ENCODE measurements at places on chromosomes 1 and 21.

GRCh38 chr1:119253366-119253765, 112.9 kb upstream of the WARS2 start:
- DNase-seq: no peak

- DNase-seq: no peak
Measured at GRCh38 chr1:224631462-224632115, 15.5 kb downstream of the CNIH3 start.

GRCh38 chr21:28922368-28922767, 70.3 kb downstream of the LTN1 start:
- DNase-seq: no peak

DNA sequence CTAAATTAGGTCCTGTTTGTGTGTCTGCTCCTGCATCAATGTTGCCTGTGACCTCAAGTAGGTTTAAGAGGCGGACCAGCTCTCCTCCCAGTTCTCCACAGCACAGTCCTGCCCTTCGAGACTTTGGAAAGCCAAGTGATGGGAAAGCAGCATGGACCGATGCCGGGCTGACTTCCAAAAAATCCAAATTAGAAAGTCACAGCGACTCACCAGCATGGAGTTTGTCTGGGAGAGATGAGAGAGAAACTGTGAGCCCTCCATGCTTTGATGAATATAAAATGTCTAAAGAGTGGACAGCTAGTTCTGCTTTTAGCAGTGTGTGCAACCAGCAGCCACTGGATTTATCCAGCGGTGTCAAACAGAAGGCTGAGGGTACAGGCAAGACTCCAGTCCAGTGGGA, 79.9 kb downstream of the PRDM2 start:
- DNase-seq: no peak

GRCh38 chr1:118783095-118783758, 204.9 kb downstream of the TBX15 start:
- no peak for DNase-seq

- DNase-seq: peak; percentile 94
Measured at GRCh38 chr1:37479255-37480124, 5.1 kb downstream of the ZC3H12A start.

DNA sequence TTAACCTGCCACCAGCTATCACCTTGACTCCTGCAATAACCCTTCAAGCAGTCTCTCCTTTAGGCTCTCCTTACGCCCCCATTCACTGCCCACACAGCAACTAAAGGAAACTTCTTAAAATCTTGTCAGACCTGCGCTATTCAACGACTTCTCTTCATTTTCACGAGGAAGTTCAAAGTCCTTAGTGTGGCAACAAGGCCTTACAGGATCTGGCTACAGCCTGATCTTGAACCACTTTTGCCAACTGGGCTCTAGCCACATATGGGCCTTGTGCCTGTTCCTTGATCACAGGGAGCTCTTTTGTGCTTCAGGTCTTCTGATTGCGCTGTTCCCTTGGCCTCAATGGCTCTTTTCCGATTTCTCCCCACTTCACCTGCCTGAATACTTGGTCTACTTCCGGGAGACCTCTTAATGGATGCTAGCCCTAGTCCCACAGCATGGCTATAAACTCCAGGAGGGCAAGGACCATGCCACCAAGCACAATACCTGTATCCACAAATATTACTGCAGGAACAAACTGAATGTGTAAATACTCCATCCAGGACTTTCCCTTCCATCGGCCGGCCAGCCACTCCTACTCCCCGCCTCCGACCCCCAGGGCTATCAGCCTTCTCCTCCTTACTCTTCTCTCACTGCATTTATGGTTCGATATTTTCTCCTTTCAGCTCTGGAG, 2.3 kb upstream of the CTNNBIP1 start:
- DNase-seq: no peak

DNA sequence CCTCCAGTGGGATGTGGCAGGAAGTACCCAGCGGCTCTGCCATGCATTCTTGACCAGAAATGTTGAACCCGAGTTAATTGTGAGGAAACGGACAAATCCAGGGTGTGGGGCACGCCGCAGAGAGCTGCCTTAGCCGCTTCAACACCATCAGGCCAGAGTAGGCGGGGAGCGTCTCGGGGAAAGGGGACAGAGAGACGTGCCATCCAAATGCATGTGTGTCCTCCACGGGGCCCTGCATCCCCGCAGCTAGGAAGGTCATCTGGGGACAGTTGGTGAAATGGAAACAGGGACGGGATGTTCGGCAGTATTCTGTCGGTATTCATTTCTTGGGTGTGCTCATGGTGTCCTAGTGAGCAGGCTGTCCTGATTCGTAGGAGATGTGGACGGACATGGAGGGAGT, 59.1 kb upstream of the TRAPPC10 start:
- DNase-seq: no peak

GRCh38 chr1:199073166-199073565, 434.3 kb downstream of the PTPRC start:
- DNase-seq: no peak

DNA sequence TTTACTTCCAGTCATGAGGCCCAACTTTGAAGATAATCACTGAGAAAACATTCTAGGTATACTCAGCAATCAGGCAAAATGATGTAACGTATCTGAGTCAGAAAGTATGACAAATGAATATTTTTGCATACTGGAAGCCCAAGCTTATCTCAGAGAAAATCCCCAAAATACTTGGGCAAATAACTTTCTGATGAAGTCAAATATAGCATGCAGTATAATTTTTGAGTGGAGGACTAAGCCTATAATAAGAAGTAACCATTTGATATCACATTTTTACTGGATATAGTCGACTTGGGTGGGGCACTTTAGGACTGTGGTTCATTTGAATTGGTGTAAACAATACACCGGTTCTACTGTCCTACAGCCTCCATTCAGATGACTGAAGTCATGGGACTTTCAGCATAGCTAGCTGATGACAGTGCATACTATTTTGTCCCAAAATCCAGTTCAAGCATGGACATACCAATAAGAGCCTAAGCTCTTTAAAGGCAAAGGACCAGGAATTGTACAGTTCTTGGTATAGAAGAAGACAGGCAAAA, 2.3 kb upstream of the GADD45A start:
- DNase-seq: no peak

- DNase-seq: no peak
Measured at GRCh38 chr1:59502009-59502691, 205.3 kb downstream of the FGGY start.

DNA sequence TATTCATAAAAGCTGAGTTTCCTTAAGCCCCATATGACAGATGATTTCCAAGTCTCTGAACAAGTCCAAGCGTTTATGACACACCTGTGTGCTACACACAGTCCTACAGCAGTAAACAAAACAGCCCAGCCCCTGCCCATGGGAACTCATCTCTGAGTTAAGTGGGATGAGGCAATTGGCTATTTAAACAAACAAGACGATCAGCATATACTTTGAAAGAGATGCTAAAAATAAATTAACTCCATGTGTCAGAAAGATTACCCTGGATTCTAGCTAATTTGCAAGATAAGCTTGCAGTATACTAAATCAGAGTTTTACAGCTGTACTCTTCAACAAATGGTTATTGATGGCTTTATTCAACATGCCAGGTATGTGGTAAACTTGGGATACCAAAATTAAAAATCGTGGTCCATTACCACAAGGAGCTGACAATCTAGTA, 7.0 kb downstream of the PSMG1 start:
- DNase-seq: no peak

DNA sequence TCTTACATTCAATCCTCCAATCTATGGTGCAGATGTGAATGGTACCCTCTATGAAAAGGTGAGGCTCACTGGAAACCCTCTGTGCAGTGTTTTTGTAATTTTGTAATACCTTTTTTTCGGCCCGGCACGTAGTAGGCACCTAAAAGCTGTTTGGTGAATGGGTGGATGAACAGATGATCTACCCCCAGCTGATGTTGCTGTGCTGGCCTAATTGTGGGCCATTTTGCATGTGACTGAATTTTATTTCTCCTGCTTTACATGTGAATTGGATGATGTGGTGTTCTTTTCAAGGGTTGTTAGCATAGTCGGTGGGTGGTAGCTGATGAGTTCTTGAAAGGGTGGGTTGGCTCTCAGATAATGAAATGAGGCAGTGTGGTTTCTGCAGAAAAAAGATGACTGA, 10.4 kb downstream of the KDM4A start:
- no peak for DNase-seq

DNA sequence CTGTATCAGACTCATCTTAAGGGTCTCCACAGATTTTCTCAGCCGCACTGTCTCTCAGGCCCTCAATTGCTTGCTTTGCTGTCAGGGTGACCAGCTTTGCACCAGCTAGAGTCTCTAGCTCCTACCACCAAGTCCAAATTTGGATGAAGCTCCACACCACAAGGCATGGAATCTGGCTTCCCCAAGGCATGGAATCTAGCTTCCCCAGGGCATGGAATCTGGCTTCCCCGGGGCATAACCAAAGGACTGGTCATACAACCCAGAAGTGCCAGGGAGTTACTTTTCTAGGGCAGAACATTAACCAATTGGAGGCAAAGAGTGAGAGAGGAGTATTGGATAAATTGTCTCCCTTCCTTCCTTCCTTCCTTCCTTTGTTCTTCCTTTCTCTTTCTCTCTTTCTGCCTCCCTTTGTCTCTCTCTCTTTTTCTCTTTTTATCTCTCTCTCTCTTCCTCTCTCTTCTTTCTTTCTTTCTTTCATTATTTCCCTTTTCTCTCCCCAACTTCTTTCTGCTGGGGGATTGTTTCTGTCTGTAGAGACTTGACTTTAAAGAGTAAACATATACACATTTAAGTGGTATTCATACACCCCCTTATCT, 76.9 kb upstream of the HAO2 start:
- DNase-seq: no peak

GRCh38 chr1:33502726-33503125, 30.3 kb downstream of the ZSCAN20 start:
- no peak for DNase-seq

GRCh38 chr1:23598424-23598823, 39.1 kb upstream of the ID3 start:
- DNase-seq: no peak

DNA sequence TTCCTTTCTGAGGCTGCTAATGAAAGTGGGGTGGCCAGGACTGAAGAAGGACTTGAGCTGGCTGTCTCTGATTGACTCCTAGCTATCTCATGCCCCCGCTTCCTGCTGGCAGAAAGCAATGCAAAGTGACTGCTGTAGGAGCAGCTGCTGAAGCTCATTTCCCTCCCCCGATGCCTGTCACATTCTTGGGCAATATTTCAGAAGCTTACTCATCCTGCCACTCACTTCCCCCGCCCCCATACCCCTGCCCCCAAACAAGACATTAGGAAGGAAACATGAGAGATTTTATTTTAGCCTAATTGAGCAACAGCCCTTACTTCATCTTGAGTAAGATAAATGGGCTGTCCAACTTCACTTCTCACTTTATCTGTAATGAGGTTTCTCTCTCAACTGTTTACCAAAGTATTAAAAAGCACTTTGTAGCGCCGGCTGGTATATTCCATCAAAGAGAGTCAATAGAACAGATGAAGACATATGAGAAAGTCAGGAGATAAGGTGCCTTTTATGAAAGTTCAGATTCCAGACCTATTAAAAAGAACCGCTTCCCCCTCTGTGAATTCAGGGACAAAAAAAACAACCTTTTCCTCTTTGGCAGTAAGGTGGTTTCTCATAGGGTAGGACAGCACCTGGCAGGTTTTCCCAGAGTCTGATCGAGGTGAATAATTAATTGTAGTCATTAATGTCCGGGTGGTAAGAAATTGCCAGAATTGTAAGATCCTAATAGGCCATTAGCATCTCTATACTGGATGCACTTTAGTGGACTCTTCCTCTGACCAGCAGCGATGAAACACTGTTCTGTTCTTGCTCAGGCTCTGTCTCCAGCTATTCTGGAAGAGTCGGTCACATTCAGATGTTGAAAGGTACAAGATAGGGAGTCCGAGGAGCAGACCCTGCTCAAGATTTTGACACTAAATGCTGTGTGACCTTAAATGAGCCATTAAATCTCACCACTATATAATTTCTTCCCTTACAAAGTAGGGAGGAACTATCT, 70.2 kb downstream of the SH3GLB1 start:
- DNase-seq: peak; percentile 79

DNA sequence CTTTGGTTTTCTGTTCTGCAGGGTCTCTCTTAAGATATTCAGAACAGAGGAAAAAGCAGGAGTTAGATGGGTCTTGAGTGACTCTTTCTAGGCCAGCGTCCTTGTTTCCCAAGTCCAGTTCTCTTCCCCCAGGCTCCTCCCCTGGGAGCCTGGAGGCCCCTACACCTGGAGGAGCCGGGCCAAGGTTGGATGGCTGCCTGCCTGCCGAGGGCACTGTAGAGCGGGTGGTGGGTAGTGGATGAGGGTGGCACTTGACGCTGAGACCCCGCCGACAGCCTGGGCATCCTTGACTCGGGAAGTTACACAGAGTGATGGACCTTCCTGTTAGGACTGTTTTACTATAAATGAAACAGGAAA, 17.4 kb upstream of the KANK4 start:
- DNase-seq: no peak

GRCh38 chr1:53071167-53071865, 9.3 kb downstream of the PODN start:
- no peak for DNase-seq

GRCh38 chr1:155085504-155086127, 7.0 kb downstream of the EFNA3 start:
- DNase-seq: peak; percentile 68

GRCh38 chr1:226717256-226717909, 21.7 kb downstream of the ITPKB start:
- no peak for DNase-seq

- DNase-seq: no peak
Measured at GRCh38 chr1:21299780-21300395, 9.6 kb upstream of the ECE1 start.

- DNase-seq: no peak
Measured at GRCh38 chr1:24486331-24487065, 16.1 kb upstream of the RCAN3 start.

GRCh38 chr1:46340404-46341221, at the start of gene NSUN4:
Gene NSUN4 (plus strand): TSS chr1:46340807. CDS start chr1:46340827, 20 bp downstream.
- DNase-seq: peak; percentile 89

- DNase-seq: no peak
Measured at GRCh38 chr1:87513255-87513654, 184.6 kb downstream of the LMO4 start.

DNA sequence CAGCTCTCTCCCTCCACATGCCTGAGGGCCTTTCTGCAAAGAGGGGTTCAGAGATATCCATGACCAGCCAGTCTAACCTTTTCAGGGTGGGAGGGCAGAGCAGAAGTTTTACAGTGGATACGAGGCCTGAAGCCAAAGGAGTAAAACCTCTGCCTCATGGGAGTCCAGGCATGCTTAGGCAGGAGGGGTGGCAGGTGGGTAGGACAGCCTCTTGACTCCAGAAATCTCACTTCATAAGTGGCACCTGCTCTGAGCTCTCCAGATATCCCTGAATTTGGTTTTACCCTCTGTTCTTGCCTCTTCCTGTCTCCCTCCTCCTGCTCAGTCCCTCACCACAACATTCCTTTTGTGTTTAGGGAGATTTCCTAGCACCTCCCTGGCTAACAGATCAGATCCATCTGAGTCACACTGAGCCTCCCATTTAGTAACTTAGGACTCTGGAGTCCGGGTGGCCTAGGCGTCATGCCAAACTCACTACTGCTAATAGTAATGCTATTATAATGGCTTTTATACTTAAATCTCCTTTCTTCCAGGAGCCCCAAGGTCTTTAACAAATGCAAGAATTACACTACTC, 201.0 kb downstream of the HS2ST1 start:
- no peak for DNase-seq

GRCh38 chr1:211698161-211699026, 23.0 kb upstream of the NEK2 start:
- peak; percentile 82 for DNase-seq

GRCh38 chr21:35237287-35237686, 188.2 kb upstream of the RUNX1 start:
- no peak for DNase-seq

Measured in activated CD4-positive, alpha-beta T cell treated with anti-CD3 and anti-CD28 coated beads, Interleukin-2, Interleukin-4, amounts not matched to agents 100 ng/mL and 50 ng/mL, durations not matched to agents 16 hours and 8 hours (primary cell).